ENCODE measurements at places on chromosomes 7 and 10.

GRCh38 chr7:27616914-27617548 lies 45.7 kb downstream of the HIBADH start:
- DNase-seq, result no peak

DNA sequence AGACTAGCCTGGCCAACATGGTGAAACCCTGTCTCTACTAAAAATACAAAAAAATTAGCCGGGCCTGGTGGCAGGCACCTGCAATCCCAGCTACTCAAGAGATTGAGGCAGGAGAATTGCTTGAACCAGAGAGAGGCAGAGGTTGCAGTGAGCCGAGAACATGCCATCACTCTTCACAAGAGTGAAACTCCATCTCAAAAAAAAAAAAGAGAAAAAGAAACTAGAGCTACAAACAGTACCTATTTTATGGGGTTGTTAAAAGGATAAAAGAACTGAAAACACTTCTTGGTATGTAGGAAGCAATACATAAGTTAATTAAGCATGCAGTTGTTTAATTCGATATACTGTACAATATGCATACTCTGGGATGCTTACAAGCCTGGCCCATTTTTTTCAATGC lies 216.9 kb downstream of the SORCS1 start:
- DNase-seq, result no peak

DNA sequence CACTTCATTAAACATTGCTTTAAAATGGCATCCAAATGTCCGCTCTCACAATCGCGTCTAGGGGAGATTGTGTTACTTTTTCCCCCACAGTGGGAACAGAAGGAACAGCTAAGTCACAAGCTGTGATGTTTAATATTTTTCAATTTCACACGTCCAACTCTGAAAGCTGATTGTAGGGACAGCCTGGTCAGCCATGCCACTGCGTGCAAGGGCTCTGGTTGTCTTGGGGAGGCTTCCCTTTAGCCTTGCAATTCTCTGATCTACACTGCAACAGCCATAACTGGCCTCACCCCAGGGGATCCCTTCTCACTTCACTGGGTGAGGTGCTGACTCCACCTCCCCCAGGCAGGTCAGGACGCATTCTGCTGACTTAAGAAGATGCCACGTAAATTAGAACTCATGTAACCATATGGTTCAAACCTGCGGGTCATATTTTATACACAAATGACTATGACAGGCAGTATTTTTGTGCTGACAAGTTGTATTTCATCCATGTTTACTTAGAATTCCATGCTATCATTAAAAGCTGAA lies 425.2 kb upstream of the NFE2L3 start:
- DNase-seq, result no peak

DNA sequence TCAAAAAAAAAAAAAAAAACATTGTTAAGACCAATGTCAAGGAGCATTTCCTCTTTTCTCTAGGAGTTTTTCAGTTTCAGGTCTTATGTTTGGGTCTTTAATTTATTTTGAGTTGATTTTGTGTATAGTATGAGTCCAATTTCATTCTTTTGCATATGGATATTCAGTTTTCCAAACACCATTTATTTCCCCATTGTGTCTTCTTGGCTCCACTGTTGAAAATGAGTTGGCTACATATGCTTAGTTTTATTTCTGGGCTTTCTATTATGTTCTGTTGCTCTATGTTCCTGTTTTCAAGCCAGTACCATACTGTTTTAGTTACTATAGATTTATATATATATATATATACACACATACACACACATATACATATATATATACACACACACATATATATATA lies 736.6 kb upstream of the LRRTM3 start:
- no peak for DNase-seq

DNA sequence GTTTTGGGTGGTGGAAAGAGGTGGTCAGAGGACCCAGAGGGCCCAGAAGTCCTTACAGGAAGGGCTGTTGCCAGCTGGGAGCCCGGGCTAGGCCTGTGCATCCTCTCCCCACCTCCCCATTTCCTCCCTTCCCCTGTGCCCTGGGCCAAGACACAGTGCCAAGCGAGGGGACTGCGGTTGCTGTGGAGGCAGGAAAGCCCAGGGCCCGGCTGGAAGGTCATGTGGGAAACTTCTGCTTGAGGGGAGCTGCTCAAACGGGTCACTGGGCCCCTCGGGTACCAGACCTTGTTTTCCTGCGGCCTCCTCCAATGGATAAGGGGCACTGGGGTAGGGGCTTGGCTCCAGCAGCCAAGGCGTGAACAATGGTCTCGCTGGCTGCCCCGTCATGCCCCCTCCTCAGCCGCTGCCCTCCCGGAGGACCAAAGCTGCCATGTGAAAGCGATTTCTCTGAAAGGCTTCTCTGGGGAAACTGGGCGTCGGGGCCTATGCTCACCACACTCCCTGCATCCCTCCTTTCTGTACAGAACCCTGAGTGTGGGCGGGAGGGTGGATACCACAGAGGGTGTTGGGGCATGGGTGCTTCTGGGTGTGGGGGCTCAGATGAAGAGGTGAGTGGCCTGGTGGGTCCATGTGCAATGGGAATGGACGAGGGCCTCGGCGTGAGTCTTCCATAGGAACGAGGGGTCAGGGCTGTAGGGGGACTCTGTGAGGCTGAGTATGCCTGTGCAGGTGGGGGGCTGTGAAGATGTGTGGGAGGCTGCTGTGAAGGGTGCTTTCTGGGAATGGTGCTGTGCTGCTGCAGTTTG lies 135.3 kb downstream of the PTPN20 start:
- no peak for DNase-seq

- DNase-seq, result no peak
Observed at GRCh38 chr7:73833251-73833919, 2.6 kb downstream of the CLDN4 start.

DNA sequence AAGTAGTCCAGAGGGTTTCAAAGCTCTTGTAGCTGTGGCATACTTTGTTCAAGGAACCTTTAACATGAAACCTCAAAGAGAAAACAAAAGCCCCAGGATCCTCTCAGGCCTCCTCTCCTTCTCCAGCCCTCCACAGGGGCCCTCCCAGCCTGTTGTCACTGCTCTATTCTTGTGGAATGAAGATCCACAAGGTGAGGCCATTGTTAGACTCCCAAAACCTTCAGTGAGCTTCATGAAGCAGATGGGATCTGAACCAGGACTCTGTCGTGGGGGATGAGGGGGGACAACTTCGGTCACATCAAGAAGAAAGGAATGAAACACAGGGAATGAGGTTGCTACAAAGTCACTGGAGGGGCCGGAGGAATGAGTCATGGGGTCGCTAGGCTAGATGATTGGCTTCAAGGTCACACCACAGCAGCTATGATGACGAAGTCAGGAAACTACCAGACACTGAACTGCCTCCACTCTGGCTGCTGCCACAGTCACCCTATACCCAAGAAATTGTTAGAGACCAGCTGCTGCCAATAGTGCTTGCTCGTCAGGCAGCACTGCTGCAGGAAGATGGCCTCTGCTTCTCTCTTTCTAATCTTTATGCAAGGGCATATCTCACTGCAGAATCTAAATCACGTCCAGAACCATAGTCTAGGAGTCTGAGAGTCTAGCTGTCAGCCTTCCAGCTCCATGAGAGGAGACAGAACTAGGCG lies 208.8 kb downstream of the HIBADH start:
- peak; percentile 62 for DNase-seq
